HCT116 (cell line): ENCODE measurements at places on chromosomes 5 and 9. TPM values are rescaled to one million over a fixed set of nuclear protein-coding genes. Genes with fewer than 3 reads are reported as not detected.

DNA sequence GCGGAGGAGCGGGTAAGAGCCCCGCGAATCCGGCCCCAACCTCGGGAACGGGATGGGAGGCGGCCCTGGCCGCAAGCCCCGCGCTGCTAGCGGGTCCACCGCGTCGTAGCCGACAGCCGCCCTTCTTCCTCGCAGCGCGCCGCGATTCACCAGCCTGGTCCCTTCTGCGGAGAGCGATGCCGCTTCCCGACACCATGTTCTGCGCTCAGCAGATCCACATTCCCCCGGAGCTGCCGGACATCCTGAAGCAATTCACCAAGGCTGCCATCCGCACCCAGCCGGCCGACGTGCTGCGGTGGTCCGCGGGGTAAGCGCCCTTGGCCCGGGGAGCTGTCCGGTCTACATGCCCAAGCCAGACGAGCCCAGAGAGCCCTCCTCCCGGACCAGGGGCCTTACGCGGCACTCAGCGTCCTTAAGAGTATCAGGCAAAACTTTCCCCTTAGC, 335 bp downstream of the ROPN1L start:
- DNase-seq = no peak

- no peak for DNase-seq
Observed at GRCh38 chr9:38671372-38671731, 48.6 kb downstream of the FAM240B start.

GRCh38 chr5:136269973-136270372, 77.0 kb upstream of the SMIM32 start:
- no peak for DNase-seq

GRCh38 chr9:21668516-21668915, 133.9 kb upstream of the MTAP start:
- DNase-seq = no peak

The SPINK5 gene
- not detected for total RNA-seq

- no peak for DNase-seq
Observed at GRCh38 chr5:154437281-154437965, 8.4 kb upstream of the SAP30L start.

GRCh38 chr9:19698960-19699359, 89.9 kb downstream of the SLC24A2 start:
- DNase-seq = no peak

The PCDHGA12 gene
- 0.17 TPM for total RNA-seq

The MVB12B gene
- 10.9 TPM for total RNA-seq

- no peak for DNase-seq
Observed at GRCh38 chr5:169670769-169671525, 33.9 kb downstream of the DOCK2 start.

DNA sequence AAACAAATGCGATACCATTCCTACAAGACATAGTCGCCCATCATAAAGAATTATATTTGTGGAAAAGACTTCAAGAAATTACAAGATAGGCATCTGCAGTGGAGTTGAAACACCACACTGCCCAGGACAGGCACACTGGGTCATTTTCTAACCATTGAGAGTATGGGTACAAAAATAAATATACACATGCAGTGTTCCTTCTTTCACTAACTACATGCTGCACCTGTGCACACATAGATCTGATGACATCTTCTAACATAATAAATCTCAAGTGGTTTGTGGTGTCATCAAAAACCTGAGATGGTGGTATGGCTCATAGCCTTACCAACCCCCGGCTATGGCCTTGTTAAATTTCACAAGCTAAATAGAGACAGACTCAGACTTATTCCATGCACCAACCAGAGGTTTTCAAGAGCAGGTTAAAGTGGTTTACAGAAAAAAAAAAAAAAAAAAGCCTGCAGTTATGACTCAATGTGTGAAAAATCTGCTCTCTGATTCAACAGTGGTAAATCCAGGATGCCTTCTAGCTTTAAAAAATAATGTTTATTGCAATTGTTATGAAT, 12.4 kb upstream of the NFIB start:
- DNase-seq = no peak

DNA sequence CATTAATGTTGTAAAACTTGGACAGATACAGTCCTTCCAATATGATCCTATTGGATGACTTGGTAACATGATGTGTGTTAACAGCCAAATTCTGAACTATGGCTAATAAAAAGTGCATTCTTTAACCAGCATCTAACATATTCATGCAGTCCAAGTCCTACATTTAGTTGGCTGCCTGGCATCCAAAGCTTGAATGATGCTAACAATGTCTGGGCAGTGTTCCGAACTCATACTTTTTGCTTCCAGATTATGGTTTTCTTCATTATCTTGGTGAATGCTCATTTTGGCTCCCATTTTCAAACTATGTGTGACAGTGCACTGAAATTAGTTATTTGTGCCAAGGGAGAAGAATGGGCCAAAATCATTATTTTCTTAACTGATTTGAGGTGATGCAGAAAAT, 2.8 kb downstream of the FAM174A start:
- no peak for DNase-seq

DNA sequence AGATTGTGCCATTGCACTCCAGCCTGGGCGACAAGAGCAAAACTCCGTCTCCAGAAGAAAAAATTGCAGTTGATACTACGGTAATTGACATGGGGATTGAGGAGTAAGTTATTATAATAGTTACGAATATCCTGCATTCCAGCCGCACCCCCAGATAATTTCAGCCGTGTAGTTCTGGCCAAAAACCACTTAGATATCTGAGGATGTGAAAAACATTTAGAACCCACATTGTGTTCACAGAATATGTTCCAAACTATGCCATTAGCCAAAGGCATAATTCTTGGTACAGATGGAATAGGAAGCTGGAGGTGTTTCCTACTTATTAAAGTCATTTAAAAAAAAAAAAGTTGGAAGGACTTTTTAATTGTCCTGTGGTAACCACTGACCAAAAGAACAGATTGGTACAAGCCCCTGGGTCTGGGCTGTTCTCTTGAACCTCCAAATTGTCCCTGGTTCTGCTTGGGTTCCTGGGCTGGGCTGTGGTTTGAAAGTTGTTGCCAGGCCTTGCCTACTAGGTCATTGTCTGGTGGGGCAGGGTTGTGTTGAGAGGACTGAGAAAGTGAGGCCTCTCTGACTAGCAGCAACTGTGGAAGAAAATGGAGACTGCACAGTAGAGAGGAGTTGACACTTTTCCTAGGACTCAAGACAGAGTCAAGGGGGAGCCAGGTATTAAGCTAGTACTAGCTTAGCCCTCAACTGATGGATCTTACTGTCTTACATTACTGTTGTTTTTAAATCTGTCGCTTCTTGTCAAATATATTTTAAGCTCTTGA, 198.8 kb downstream of the NR3C1 start:
- DNase-seq = no peak

The RANBP17 gene
- 18.2 TPM for total RNA-seq

GRCh38 chr5:132479111-132479951, 11.2 kb downstream of the IRF1 start:
- DNase-seq = no peak

- no peak for DNase-seq
Observed at GRCh38 chr5:110150199-110150598, 460.5 kb downstream of the MAN2A1 start.

DNA sequence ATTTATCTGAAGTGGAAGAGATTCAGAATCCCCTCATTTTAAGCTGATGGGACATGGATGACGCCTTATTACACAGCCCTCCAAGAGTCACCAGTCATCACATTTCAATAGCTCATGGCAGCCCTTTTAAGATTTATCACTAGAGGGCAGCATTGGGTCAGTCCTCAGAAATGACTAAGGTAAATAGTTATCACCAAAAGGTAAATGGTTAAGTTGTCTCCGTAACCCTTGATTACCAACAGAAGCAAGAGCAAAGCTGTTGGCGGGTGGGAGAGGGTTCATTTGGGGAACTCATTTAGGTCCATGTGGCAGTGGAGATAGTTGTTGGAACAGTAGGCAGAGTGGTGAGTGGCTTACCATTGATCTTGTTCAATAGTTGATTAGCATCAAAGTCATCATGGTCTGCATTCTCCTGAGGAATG, 12.0 kb upstream of the C9 start:
- DNase-seq = peak; percentile 22

DNA sequence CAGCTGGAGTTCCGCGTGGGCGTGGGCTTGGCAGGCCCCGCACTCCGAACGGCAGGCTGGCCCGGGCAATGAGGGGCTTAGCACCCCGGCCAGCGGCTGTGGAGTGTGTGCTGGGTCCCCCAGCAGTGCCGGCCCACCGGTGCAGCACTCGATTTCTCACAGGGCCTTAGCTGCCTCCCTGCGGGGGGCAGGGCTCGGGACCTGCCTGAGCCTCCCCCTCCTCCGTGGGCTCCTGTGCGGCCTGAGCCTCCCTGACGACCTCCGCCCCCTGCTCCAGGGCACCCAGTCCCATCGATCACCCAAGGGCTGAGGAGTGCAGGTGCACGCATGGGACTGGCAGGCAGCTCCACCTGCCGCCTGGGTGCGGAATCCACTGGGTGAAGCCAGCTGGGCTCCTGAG, 191.8 kb downstream of the CYLC2 start:
- no peak for DNase-seq

The OR1J1 gene
- not detected for total RNA-seq

The SCGB3A2 gene
- not detected for total RNA-seq

- DNase-seq = no peak
Observed at GRCh38 chr5:31630931-31631330, 8.0 kb upstream of the PDZD2 start.
